Fibroblast of skin of right quadriceps (primary cell): ENCODE measurements at places on chromosomes 5 and 9.

DNA sequence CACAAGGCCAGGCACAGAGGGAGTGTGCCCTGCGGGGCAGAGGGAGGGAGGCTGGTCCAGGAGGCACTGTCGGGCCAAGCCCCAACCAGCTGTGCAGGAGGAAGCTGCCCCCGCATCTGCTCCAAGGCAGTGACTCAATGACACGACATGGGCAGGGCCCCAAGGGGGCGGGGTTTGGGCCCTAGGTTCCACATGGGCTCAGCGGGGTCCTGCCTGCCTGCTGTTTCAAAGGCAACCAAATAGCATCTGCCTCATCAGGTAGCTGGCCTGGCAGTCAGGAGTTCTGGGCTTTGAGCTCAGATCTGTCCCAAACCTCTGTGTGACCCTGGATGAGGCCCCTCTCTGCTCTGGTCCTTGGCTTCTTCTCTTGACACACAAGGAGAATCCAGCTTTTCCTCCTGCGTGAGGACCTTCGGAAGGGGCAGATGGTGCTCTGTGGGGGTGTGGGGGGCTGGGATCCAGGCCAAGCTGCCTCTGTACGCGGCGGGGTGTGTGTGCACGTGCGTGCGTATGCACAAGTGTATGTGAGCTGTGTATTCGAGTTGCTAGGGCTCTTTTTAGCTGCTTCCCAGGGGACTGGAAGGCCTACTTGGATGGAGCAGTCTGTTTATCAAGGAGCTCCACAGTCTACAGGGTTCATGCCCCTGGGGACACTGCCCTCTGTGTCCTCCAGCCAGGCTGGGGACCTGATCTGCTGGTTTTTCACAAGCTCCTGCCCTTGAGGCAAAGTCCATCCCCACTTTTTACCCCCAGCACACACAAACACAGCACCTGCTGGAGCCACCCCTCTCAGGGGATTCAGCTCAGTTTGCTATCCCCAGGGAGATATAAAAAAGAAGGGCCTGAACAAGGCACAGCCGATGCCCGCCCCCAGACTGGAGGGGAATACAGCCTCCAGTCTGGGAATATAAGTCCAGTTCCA, 138.9 kb downstream of the RGS3 start:
- peak; percentile 83 for DNase-seq

DNA sequence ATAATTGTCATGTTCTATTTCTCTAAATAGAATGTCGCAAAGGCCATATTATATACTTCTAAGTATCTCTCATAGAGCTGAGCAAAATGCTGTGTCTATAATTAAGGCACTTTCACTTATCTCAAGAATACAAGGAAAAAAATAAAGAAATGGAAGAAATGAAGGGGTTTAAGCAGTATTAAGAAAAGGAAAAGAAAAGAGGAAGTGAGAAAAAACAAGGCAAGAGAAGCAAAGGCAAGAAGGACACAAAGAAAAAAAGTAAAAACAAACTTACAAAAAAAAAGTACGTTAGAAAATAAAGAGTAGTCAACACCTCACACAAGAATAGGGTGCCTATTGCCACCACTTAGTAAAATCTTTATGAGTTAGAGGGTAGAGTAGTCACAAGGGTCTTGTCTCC, 506.2 kb downstream of the GABRG2 start:
- DNase-seq, result no peak

- no peak for DNase-seq
These were observed 92.2 kb downstream of the DOCK8 start for GRCh38 chr9:306907-307306.

DNA sequence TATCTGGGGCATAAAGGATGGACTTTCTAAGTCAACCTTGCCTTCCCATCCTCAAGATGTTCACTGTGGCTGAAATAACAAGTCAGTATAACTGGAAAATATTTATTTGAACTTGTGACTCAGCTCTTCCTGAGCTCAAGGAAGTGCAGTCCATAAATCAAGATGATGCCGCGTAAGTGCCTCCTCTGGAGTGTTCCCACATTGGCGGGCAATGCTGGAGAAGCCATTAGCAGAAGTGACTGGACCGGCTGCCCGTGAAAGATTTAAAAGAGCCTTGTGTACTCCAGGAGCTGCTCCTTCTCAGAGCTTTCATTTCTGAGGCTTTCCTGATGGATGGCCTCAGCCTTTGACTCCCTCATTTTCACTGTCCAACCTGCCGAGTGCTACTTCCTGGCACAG, 17.4 kb downstream of the TMOD1 start:
- DNase-seq, result peak; percentile 67

DNA sequence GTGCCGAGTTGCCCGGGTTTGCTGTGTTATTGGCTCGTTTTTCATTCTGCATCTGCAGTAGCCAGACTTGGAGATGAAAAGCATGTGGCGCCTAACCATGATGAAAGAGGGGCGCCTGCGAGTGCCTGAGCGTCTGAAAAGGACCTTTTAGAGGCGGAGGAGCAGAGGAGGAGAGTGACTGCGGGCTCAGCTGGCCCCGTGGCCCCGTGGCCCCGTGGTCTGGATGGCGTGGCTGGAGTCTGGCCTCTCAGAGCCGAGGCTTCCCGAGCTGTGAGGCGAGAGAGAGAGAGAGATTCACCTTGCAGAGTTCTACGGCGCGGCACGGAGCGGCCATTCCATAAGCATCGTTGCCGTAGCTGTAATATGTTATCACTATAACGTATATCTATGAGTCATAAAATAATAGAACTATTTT, 55.3 kb upstream of the RNU6ATAC start:
- DNase-seq, result no peak

DNA sequence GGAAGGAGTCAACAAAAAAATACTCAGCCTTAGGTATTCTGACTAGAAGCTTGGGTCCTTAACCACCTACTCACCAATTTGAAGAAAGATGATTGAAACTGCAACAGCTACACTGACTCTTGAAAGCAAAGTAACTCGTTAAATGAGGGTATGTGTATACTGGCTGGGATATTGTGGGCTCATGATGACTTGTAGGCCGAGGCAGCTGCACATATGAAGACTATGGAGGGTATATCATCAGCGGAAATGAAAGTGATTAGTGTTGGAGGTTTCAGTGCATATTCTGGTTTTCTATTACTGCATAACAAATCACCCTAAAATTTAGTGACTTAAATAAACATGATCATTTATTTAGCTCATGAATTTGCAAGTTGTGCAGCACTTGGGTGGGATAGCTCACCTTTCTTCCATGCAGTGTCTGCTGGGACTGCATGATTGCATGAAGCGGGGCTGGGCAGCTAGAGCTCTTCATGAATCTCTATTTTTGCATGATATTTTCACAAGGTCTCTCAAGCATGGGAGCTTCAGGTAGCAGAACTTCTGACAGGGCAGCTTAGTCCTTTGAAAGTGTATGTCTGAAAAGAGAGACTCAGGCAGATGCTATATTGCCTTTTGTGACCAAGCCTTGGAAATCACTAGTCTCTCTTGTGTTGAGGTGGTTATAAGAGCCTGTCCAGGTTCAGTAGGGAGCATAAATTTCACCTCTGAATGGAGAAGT, 96.1 kb upstream of the CDKN2B start:
- DNase-seq, result no peak

GRCh38 chr5:126865299-126865698, 88.4 kb downstream of the LMNB1 start:
- peak; percentile 80 for DNase-seq

GRCh38 chr5:120638449-120638848, 174.3 kb downstream of the PRR16 start:
- DNase-seq, result no peak

DNA sequence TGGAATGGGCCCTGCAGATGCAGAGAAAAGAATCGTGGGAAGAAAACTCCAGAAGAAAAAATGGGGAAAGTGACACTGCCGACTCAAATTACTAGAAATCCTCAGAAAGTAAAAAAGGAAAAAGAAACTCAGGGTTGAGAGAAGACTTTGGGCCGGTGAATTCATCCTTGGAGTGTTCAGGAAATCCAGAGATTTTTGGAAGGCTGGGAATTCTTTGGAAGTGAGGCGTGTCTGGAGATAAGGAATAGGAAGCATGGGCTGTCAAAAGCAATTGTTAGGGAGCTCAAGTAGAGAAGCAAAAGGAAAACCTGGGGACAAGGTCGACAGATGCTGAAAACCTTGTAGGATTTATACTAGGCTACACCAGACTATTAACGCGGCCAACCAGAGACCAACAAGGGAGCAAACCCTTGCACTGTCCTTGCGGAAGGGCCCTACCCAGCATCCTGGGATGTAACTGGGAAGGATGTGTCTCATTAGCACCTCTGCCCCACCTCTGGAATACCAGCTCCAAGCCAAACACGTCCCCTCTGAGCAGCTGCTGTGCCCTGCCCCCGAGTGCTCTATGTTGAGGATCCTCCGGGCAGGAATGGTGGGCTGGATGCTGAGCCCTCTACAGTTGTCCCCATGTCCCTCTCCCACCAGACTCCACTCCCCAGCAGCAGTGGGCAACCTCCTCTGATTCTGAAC, 11.6 kb downstream of the DAB2IP start:
- peak; percentile 28 for DNase-seq
